ENCODE measurements at places on chromosomes 4 and X.

DNA sequence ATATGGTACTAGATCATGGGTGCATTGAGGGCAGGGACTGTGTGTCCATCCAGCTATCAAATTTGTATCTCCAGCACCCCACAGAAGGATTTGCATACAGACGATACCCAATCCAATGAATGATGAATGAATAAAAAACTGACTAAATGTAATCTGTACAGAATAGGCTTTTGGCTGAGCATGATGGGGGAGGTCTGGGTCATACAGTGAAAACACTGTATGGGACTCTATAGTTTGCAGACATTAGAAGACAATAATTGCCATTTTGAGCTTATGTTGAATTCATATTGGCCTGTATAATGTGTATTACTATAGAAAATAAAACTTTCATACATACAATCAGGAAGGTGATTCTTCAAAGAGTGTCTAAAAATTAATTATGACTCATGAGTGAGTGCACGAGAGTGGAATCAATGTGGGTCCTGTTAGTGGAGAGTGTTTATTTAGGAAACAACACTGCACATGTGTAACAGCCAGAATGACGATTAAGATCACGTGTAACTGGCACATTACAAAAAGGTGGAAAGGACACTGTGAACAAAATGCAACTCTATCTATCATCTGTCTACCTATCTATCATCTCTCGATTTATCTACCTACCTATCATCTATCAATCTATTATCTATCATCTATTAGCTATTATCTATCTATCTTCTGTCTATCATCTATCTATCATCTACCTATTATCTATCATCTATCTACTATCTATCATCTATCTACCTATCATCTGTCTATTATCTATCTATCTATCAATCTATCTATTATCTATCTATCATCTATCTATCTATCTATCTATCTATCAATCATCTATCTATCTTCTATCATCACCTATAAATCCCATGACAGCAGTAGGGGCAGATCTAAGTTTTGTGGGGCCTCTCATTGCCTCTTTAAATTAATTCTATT is 201.3 kb downstream of the PTTG2 start:
- no peak for DNase-seq

- DNase-seq: no peak
These were observed 550.7 kb upstream of the SLIT2 start for GRCh38 chr4:19700992-19701391.

DNA sequence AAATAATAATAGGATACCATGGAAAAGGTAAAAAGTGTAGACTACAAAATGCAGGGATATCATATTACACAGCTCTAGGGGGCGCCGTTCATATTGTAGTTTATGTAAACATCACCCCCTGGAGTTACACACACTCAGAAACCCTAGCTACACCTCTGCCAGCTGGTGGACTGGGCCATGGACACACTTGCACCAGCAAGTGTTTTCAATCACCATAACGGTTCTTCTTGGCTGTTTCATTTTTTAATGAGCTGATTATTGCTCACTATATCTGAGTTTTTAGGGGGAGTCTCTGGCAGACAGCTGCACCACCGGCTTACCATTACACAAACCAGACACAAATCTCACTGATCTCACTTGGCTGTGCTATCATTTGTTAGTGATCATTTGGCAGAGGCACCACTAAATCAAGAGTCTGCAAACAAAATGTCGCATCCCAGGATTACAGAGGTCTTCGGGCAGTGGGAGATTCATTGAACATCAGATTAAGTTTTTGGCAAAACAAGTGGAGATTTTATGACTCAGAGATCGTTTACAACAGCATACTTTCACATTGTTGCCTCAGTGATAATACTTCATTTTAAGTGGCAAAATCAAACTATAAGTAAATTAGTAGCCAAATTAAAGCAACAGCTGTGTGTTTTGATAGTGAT is 185.7 kb downstream of the UNC5C start:
- DNase-seq: no peak

- no peak for DNase-seq
These were observed 39.4 kb downstream of the PPM1K start for GRCh38 chr4:88244816-88245579.

GRCh38 chr4:127304356-127304755 is 328.4 kb upstream of the INTU start:
- no peak for DNase-seq

Data from neuronal stem cell (in vitro differentiated cells).